Foreskin keratinocyte (primary cell): ENCODE measurements at places on chromosomes 3 and 15.

DNA sequence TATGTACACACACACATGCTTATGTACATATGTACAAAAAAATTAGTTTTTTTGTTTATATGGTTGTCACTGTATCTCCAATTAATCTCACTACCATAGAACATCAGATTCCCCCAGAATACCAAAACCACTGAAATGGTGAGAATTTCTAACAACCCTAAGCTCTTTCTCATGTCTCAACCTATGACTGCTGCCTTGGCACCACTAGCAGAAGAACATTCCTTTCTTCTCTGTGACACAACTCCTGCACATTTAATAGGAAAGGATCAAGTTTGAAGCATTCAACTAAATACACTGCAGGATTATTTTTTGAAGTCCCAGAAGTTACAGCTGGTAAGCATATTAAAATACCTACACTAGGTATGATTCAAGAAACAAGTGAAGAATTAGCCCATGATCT is 109.6 kb downstream of the FAM174B start:
- no peak for DNase-seq

DNA sequence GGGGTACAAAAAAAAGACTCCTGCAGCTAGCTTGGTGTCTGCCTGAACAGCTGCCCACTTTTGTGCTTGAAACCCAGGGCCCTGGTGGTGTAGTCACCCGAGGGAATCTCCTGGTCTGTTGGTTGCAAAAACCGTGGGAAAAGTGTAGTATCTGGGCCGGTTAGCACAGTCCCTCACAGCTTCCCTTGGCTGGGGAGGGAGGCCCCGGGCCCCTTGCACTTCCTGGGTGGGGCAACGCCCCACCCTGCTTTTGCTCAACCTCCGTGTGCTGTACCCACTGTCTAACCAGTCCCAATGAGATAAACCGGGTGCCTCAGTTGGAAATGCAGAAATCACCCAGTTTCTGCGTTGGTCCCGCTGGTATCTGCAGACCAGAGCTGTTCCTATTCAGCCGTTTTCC is 211.7 kb upstream of the ZPLD1 start:
- DNase-seq = no peak

- no peak for DNase-seq
Observed at GRCh38 chr3:134336587-134336986, 37.7 kb downstream of the AMOTL2 start.

GRCh38 chr3:72355168-72355567 is 493.1 kb downstream of the SHQ1 start:
- no peak for DNase-seq

DNA sequence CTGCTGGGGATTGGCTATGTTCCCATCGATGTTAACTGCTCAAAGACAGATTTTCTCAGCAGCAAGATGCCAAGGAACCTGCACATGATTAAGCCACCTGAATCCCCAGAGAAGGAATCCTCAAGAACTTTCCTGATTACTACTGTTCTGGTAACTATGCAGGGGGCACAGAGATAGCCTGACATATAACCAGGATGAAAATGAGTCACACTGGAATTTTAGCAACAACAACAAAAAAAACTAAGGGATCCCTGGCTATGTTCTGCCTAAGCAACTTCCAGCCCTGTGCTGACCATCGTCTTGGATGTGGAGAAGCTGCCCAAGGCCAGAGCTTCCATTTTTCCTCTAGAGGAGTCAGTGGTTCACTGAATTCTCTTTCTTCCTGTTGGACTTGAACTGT is 13.8 kb downstream of the RIOX2 start:
- DNase-seq = no peak

- DNase-seq = no peak
Observed at GRCh38 chr3:23865595-23866396, 51.0 kb downstream of the NKIRAS1 start.

DNA sequence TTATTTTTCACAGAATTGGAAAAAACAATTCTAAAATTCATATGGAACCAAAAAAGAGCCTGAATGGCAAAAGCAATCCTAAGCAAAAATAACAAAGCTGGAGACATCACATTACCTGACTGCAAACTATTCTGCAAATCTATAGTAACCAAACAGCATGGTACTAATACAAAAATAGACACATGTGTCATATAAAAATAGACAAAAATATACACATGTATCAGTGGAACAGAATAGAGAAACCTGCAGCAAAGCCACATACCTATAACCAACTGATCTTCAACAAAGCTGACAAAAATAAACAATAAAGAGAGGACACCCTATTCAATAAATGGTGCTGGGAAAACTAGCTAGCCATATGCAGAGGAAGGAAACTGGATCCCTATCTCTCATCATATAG is 259.6 kb downstream of the IGSF11 start:
- DNase-seq = no peak

DNA sequence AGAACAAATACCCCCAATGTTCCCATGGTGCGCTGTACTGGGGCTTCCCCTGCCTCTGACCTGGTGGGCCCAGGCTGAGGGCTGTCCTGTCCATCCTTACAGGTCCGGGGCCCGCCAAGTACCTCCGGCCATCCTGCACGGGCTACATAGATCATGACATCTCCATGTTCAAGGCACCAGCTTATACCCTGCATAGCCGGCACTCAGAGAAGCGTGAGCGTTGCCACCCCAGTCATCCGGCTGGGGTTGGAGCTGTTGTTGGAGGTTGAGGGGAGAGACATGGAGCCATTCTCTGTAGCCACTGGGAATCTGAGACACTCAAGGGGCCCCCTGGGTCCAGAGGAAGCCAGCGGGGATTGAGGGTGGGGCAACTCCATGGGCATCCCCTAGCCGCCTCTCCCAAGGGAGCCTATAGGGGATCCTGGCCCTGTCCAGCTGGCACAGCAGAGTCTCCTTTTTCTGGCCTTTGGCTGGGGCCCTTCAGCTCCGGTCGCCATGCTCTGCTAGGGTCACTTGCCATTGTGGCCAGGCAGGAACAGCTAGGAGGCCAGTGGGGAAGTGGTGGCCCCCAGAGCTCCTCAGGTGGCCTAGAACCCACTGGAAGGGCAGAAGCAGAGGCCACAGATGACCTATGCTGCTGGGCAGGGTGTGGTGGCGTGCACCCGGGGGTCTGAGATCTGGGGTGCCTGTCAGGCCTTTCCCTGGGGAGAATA is 12.5 kb upstream of the CSPG4 start:
- DNase-seq = no peak

- no peak for DNase-seq
Observed at GRCh38 chr3:5007873-5008272, 28.6 kb downstream of the BHLHE40 start.

- peak; percentile 68 for DNase-seq
Observed at GRCh38 chr3:185558395-185558794, 6.0 kb upstream of the LIPH start.

GRCh38 chr3:8635125-8635524 is 9.5 kb downstream of the SSUH2 start:
- DNase-seq = no peak

DNA sequence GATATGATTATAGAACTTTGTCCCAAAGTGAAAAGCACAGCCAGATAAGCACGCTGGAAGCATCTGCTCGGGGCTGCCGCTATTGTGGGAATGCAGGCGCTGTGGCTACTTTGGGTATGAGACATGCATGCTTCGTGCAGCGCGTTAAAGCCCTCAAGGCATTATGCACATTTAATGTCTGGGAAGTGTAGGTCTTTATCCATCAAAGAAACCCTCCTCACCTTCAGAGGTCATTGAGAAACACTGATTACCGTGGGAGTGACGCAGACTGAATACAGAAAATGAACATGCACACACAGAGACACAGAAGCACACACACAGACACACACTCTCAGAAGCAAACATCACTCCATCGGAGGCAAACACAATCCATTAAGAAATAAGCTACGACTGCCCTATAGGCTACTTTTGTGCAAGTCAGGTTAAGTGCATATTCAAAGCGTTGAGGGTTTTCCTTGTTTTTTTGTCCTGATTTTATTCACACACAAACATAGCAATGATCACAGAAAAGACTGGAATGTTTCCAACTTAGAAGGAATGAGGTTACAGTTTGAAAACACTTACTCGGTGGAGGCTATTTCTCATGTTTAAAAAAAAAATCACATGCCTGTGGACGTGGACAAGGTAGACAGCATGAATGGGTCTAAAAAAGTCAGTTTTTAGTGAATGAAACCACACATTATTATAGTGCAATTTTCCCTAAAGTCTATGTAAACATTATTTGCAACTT is 68.5 kb downstream of the PLCH1 start:
- DNase-seq = peak; percentile 40

DNA sequence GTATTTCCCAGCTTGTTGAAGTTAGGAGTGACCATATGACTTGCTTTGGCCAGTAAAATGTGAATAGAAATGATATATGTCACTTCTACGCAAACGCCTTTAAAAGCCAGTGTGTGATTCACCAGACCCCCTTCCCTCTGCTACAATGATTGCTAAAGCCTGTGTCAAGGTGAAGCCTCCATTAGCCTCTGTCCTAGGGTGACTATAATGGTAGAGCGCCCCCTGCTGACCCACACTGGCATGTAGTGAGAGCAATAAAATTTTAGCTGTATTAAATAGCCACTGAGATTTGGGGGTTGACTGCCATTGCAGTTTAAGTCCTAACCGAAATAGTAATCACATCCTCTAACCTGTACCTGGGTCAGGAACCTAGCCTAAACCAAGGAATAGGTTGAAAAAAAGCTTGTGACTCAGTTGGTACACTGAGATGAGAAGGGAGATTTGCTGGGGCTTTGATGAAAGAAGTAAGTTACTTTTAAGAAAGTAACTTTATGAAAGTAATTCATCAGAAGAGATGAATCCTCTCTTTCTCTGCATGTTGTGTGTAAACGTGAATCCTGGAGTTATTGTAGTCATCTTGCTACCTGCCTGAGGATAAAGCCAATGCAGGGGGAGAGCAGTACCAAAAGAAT is 52.6 kb downstream of the GTF2E1 start:
- no peak for DNase-seq

DNA sequence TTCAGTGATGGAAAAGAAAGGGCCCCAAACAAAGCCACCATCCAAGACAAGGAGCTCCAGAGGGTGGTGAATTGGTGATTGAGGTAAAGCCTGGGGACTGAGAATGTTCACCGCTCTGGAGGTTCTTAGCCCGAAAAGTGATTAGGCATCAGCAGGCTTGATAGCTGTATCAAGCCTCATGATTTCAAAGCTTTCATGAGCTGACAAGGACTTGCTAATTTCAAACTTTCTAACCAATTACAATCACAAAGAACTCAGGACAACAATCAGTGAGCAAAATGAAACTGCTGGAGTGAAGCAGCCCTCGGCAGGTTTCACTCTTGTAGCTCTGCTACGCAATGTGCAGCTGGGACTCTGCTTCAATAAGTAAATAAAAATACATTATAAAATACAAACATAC is 391.3 kb downstream of the TIGIT start:
- no peak for DNase-seq

GRCh38 chr15:35810007-35810406 is 264.0 kb upstream of the DPH6 start:
- no peak for DNase-seq

DNA sequence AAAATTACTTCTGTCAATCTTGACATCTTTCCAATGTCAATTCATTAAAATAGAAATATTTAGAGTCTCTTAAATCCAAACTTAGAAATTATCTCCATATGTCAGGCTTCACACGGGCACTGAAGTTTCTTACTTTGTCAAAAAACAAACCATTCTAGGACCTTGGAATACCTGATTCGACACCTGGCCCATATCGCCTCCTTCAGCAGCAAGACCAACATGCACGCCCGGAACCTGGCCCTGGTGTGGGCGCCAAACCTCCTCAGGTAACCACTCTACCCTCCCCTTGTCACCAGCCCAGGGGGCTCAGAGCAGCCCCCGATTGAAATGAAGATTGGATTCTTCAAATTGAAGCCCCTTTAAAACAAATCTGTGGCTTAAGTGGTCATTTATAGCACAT is 81.3 kb downstream of the TMEM39A start:
- no peak for DNase-seq

DNA sequence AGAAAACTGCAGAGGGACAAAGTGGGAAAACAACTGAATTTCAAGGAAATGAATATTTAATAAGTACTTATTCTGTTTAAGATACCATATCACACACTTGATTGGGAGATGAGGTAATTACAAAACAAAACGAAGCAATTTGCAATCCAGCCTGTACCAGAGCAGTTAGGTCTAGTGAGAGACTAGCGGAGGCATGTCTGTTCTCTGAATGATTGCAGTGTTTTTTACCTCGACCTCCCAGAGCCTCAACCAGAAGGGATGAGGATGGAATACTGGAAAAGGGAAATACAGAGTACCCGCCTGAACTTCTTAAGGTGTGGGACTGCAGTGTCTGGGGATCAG is 59.5 kb downstream of the PIK3CB start:
- DNase-seq = peak; percentile 59

DNA sequence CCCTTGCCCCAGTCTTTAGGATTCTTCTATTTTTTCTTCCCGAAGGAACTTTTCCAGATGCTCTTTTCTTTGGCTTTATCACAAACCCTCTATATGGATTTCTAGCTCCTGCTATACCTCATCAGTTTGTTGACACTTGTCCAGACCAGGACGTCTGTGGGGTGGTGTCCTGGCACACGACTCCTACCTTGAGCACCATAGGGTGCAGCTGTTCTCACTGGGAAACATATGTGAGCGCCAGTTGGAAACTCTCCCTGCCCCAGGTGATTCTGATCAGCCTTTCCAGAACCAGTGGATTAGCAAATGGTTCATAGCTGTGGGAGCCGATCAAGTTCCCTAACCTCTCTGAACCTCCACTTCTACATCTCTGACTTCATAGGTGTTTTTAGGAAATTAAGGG is 40.6 kb upstream of the USP3 start:
- no peak for DNase-seq

- no peak for DNase-seq
Observed at GRCh38 chr3:28682121-28682520, 333.5 kb upstream of the AZI2 start.
